ENCODE measurements at places on chromosomes 7 and 10. TPM values are rescaled to one million over a fixed set of nuclear protein-coding genes. Genes with fewer than 3 reads are reported as not detected.

DNA sequence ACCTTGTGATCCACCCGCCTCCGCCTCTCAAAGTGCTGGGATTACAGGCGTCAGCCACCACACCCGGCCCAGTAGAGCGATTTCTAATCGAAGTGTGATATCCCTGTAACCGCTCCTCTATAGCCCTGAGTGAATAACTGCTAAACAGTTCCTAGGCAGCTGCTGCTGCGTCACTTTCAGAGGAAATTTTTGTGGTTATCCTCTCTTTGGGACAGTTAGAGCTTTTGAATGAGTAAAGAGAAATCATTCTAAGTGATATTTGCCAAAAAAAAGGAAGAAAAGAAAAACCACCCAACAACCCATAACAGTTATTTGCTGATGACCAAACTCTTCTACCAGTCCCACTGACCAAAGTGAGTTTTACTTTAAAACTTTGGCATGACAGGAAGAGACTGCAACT is 59.9 kb downstream of the MKX start:
- no peak for DNase-seq
- no peak overlapping the region for H3K4me3 ChIP-seq
- H3K4me1 ChIP-seq, result no peaks in the 10 kb centered on the region
- H3K27me3 ChIP-seq, result peaks cover 8% of the 10 kb centered on the region

DNA sequence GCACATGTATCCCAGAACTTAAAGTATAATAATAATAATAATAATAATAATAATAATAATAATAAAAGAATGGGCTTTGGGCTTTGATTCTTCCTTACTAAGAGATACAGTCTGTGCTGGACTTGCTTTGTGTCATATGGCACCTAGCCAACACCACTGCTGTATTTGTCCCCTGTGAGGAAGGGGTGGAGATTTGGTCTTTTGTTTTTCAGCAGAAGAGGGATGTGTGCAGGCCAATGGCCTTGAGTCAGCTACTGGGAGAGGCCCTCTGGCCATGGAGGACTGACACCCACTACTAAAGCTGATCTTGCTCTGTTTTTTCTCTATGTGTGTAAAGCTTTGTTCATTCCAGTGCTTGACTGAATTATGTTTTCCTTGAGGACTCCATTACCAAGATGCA is 573.0 kb upstream of the PCDH15 start:
- H3K27me3 ChIP-seq, result no peaks in the 10 kb centered on the region
- no peaks in the 10 kb centered on the region for H3K4me1 ChIP-seq
- no peaks in the 10 kb centered on the region for H3K36me3 ChIP-seq
- no peak overlapping the region for H3K4me3 ChIP-seq

GRCh38 chr10:76113952-76114351 is 682.5 kb downstream of the LRMDA start:
- no peak overlapping the region for H3K4me3 ChIP-seq
- no peak overlapping the region for H3K27ac ChIP-seq
- no peaks in the 10 kb centered on the region for H3K27me3 ChIP-seq
- H3K36me3 ChIP-seq, result no peaks in the 10 kb centered on the region
- no peak for DNase-seq
- no peaks in the 10 kb centered on the region for H3K4me1 ChIP-seq

- no peak for DNase-seq
- H3K27ac ChIP-seq, result no peak overlapping the region
- H3K4me3 ChIP-seq, result no peak overlapping the region
- H3K4me1 ChIP-seq, result no peaks in the 10 kb centered on the region
- H3K27me3 ChIP-seq, result no peaks in the 10 kb centered on the region
- no peaks in the 10 kb centered on the region for H3K36me3 ChIP-seq
Measured at GRCh38 chr10:125633517-125633999, 49.4 kb downstream of the TEX36 start.

GRCh38 chr10:49745756-49746155 is 16.4 kb downstream of the OGDHL start:
- no peak for DNase-seq
- H3K27me3 ChIP-seq, result no peaks in the 10 kb centered on the region
- H3K4me3 ChIP-seq, result no peak overlapping the region
- no peaks in the 10 kb centered on the region for H3K4me1 ChIP-seq

DNA sequence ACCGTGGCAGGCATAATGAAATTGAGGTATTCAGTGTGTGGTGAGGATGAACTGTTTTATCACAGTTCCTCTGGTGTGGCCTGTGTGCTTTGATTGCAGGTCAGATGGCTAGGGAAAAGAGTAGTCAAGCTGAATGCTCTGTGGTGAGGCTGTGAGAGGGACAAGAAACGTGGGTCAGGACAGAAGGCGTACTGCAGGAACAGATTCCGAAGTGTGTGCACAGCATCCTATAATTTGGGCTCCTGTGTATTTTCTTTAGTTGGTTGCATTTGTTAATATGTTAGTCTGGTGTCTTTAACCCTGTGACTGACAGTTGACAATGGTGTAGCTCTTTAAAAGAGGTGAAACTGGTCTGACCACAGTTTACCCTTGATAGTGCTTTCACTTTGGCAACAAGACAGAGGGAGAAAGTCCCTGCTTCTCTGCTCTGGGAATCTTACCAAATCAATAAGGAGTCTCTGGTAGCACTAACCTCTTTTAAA is 76.5 kb downstream of the AUTS2 start:
- H3K4me3 ChIP-seq, result no peak overlapping the region
- no peak for DNase-seq
- no peaks in the 10 kb centered on the region for H3K27me3 ChIP-seq
- no peak overlapping the region for H3K27ac ChIP-seq

DNA sequence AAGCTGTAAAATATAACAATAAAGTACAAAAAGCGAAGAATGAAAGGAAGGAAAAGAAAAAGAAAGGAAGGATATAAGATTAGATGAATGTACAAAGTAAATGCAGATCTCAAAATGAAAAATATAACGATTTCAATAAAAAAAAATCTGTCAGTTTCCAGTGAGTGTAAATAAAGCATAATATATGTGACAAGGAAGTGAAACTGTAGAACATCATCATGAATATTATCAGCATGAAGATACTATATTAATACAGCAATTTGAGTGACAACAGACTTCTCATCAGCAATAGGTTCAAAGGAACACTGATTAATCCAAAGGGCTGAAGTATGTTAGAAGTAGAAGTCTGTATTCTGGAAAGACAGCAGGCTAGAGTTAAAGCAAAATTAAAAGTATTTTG is 659.5 kb upstream of the MBL2 start:
- H3K27me3 ChIP-seq, result no peaks in the 10 kb centered on the region
- H3K36me3 ChIP-seq, result no peaks in the 10 kb centered on the region
- DNase-seq, result no peak
- no peak overlapping the region for H3K27ac ChIP-seq

The LZTS2 gene
- total RNA-seq, result 18.5 TPM

The CLDN3 gene
- total RNA-seq, result not detected

The MMD2 gene
- not detected for total RNA-seq

The NSUN6 gene
- total RNA-seq, result 35.0 TPM

The PPP1R9A gene
- total RNA-seq, result not detected

The ANK3 gene
- 15.0 TPM for total RNA-seq

The THSD7A gene
- not detected for total RNA-seq

The SLC29A3 gene
- total RNA-seq, result 2.6 TPM

The SUV39H2 gene
- total RNA-seq, result 24.5 TPM
